ENCODE measurements at places on chromosomes 1 and 21. TPM values are rescaled to one million over a fixed set of nuclear protein-coding genes. Genes with fewer than 3 reads are reported as not detected.

OR2L2 gene
- total RNA-seq, result 3.0 TPM

NBL1 gene
- total RNA-seq, result 39.3 TPM

RIIAD1 gene
- not detected for total RNA-seq

DNA sequence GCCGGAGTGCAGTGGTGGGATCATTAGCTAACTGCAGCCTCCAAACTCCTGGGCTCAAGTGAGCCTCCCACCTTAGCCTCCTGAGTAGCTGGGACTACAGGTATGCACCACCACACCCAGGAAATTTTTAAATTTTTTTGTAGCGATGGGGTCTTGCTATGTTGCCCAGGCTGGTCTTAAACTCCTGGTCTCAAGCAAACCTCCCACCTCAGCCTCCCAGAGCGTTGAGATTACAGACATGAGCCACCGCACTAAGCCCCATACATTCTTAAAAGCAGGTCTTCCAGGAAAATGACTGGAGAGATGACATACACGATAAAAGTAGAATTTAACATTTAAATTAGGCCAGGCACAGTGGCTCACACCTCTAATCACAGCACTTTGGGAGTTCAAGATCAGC lies 13.4 kb downstream of the MTFR1L start:
- DNase-seq, result no peak

- no peak for DNase-seq
Observed at GRCh38 chr1:201732351-201732750, 96.6 kb upstream of the IPO9 start.

DNA sequence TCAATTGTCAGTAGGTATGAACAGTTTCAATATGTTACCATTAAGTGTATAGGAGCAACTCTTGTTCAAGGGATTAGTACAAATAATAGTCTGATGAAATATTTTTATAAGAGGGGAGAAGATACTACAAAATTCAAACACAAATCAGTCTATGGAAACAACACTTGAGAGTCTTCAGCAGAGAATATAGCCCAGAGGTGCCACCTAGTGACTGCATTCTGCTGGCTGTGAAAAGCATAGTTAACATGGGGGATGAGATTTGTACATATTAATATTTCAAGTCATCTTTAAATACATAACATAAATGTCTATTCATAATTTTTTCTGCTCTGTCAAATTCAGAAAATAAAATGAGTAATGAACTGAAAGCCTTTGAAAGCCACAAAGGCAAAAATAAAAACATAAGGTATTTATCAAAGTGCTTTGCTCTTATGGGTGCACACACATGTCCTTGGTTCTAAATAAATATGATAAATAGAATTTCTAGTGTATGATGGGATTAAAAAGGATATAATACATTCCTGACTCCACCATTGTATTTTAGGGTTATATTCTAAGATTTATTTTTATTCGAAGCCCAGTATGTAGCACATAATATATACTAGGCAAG lies 440.9 kb upstream of the ZRANB2 start:
- no peak for DNase-seq
